Cardiac muscle cell (in vitro differentiated cells and primary cell): ENCODE measurements at places on chromosomes 13 and 19. TPM values are rescaled to one million over a fixed set of nuclear protein-coding genes. Genes with fewer than 3 reads are reported as not detected.

DNA sequence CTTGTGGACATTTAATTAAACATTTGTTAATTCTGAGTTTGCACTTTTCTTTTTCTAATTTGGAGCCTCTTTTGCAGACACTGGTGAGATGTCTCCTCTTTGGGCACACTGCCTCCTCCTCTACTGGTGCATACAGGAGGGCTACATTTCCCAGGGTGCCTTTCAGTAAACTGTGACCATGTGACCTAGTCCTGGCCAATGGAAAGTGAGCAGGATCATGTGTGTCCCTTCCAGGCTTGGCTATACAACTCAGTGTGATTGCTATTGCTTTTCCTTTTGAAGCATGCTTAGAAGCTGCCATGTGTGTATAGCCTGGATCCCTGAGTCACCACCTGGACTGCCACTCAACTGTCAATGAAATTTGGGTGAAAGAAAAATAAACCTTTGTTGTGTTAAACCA is 4.5 kb downstream of the IZUMO2 start:
- H3K4me1 ChIP-seq = no peaks in the 10 kb centered on the region
- H3K4me3 ChIP-seq = no peak overlapping the region
- H3K27me3 ChIP-seq = no peaks in the 10 kb centered on the region
- no peak overlapping the region for H3K27ac ChIP-seq
- no peaks in the 10 kb centered on the region for H3K36me3 ChIP-seq

GRCh38 chr13:25192936-25193335 is 20.8 kb upstream of the AMER2 start:
- no peak overlapping the region for H3K27ac ChIP-seq
- no peak for DNase-seq
- no peaks in the 10 kb centered on the region for H3K36me3 ChIP-seq
- H3K27me3 ChIP-seq = no peaks in the 10 kb centered on the region

DNA sequence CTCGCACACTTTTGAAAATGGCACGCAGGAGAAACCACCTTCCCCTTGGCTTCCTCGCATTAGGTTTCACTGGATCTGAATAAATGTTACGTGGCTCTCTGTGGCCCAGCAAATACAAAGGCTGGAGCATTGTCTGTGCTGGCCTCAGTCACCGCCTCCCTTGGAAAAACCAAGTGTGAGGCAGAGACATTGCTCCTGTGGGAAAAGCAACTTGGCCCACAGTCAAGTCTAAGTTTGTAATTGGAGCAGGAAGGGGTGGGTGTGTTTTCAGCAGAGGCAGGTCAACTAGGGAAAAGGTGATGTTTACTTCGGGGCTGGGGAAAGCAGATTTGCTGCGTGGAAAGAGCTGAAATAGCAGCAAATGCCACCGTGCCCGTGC is 101.6 kb downstream of the IRS2 start:
- peaks cover 6% of the 10 kb centered on the region for H3K4me1 ChIP-seq
- no peaks in the 10 kb centered on the region for H3K36me3 ChIP-seq
- H3K4me3 ChIP-seq = no peak overlapping the region

ELOF1 gene
- total RNA-seq = 44.3 and 45.3 TPM in 2 replicates

ONECUT3 gene
- total RNA-seq = not detected in 2 replicates

- H3K27ac ChIP-seq = peak overlapping the region; percentile 94
- no peak overlapping the region for H3K4me3 ChIP-seq
- DNase-seq = peak; percentile 88
- H3K4me1 ChIP-seq = peaks cover 62% of the 10 kb centered on the region
- no peaks in the 10 kb centered on the region for H3K27me3 ChIP-seq
Observed at GRCh38 chr13:26022538-26023292, 29.1 kb downstream of the SHISA2 start.

GRCh38 chr19:32802840-32803239 is 66.7 kb downstream of the SLC7A9 start:
- peaks cover 6% of the 10 kb centered on the region for H3K4me1 ChIP-seq
- no peaks in the 10 kb centered on the region for H3K27me3 ChIP-seq
- H3K4me3 ChIP-seq = no peak overlapping the region
- no peak for DNase-seq
- no peak overlapping the region for H3K27ac ChIP-seq

ZNF726 gene
- 2.3 and 4.0 TPM in 2 replicates for total RNA-seq
